Activated CD8-positive, alpha-beta T cell treated with anti-CD3 and anti-CD28 coated beads for 36 hours (primary cell): ENCODE measurements at places on chromosomes 7 and 10.

DNA sequence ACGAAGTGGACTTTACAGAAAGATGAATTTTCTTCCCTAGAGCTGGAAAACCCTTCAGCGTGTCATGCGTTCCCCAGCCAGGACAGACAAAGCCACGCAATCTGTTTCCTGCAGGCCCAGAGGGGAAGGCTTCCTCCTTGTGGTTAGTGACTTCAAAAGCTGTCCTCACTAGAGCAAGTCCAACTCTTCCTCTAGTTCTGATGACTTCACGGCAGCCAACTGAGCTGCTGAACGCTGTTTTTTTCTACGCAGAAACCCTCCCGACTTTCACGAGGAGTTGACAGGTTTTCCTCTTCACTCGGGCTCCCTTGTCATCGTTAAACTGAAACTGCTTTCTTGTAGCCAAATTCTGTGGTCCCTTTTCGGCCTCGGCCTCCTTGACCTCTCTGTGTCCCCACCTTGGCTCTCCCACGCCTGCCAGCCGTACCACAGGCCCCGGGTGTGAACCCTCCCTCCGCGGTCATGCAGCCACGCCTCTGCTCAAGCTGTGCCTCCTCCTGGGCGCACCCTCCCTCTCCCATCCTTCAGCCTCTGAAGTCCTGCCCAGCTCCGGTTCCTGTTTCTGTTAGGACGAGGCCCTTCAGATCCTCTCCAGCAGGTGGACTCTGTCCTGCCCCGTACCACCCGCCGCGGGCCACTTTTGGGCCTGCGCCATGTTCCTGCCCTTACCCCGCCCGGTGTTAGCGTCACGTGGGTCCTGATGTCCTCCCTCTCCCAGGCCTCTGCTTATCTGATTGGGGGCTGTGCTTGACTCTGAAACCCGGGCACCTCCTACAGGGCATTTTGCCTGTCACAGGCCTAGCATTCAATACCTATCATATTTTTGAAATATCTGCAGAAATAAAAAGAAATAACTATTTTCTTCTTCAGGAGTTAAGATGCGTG is 39.3 kb downstream of the CUX1 start:
- peak; percentile 92 for DNase-seq

- no peak for DNase-seq
Observed at GRCh38 chr7:85186083-85186520, 754 bp downstream of the SEMA3D start.

DNA sequence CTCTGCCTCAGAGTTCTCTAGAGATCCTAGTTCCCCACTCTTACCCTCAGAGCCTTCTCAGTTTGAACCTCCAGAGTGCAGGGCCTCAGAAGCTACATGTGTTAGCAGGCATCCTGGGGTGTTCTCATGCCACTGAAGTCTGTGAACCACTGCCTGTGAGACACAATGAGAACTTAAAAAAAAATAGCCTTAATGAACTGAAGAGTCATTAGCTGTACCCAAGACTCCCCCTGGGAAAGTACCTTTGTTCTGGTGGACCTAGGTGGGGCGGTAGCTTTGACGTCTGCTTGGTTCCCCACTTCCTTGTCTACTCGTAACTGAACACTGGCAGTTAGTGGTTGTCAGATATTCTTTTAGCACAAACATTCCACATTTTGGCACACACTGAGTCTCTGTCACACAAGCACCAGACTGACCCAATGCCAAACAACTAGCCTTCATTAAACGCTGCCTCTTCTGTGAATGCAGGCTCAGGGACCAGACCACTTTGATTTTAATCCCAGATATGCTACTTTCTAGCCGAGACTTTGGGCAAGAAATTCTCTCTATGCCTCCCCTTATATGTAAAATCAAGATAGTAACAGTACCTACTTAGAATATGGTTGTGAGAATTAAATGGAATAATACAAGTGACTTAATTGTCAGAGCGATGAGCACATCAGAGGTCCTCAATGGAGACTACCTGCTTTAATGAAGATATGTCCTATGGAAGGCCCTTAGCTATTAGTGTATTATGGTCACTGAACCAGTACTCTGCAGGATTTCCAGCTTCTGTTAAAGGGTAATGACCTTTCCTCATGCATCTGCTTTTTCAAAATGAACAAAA is 75.3 kb upstream of the CC2D2B start:
- peak; percentile 69 for DNase-seq

GRCh38 chr7:72465521-72465920 is 53.4 kb upstream of the CALN1 start:
- no peak for DNase-seq

DNA sequence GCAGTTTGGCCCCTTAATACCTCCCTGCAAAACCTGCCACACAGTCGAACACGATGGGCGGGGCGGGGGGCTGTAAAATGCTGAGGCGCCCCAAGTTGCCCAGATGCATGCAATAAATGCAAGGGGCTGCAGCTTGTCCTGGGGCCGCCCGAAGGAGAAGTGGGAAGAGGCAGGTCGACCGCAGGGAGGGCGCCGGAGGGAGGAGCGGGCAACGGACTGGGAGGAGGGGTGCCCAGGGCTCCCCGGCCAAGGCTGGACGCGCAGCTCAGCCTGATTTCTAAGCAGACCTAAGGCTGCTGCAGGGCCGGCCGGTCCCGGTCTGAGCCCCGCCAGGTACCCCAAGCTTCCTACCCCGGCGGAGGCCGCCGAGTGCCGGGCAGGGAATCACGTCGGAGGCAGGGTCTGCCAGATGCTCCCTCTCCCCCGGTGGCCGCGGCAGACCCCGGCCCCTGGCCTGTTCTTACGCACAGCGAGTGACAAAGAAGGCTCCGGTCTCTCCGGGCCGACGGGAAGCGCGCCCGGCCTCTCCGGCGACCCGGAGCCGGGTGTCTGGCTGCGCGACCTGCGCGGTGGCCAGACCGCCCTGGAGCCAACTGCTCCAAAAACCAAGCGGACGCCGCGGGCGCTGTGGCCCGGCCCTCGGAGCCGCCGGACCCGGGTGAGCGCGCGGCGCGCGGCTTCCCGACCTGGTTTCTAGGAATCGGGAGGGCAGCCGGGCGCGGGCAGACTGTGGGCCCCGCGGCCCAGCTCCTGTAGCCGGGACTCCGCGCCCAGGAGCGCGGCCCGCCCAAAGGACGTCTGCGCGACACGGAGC is 744 bp upstream of the EBF3 start:
- no peak for DNase-seq

- no peak for DNase-seq
Observed at GRCh38 chr7:40795607-40796006, 660.8 kb downstream of the SUGCT start.

GRCh38 chr10:15140698-15141097 is 27.8 kb downstream of the NMT2 start:
- no peak for DNase-seq

DNA sequence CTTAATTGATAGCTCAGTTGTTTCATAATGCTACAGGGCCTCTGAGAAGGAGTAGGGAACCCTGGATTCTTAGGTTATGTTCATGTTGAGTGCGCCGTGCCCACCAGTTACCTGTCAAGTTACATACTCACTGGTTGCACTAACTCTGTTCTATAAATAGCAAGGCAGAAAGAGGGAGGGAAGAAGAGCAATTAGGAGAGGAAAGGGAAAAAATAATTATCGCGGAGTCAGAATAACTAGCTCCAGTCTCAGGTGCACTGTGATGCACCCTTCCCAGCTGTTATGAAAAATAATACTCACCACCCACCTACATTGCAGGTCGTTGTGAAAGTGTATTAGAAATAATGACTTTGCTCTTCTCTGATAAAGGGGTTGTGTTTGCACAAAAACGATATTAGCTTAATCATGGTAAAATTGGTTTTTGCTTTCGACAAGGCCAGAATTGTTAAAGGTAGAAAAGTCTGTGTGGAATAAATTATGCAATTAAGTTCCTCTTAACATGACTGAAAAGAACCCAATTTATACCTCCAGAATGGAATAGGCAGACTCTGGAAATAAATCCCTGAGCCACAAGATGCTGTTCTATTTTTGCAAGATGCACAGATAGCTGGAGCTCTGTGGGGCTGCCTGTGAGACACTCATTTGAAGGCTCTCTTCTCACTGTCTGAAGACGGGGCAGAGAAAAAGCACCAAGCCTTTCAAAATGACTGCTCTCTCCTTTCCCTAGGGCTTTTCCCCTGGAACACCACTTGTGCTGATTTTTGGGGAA is 137.6 kb upstream of the PITRM1 start:
- no peak for DNase-seq

DNA sequence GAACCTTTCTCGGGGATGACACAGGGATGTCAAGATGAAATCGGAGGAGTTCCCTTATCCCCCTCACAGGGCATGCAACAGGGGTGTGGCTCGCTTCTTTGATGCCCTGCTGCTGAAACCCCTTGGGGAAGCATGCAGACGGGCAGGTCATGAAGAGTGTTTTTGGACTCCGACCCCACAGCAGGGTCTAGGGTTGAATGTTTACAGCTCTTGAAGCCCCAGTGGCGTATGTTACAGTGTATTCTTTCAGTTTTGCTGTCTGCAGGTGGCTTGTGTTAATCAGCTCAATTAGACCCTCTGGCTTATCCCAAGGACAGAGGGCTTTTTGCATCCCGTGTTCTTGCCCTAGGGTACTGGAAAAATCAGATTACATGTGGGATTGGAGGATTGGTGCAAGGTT is 446.5 kb downstream of the LRMDA start:
- no peak for DNase-seq

DNA sequence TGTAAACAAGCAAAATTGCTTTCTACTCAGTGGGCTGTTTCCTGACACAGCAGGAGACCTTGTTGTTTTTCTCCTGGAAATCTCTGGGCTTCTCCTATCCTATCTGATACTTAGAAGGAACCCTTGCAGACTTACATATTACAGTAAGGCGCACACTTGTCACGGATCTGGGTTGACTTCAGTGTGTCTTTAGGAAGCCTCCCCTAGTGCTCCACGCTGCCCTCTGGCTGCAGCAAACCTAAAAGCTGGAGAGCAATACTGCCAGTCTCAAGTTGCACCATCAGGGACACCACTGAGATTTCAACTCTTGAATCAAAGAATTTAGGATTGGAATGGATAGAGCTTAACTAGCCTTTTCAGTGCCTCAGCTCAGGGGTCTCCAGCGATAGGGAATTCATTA is 495.3 kb downstream of the LRMDA start:
- DNase-seq, result peak; percentile 8

DNA sequence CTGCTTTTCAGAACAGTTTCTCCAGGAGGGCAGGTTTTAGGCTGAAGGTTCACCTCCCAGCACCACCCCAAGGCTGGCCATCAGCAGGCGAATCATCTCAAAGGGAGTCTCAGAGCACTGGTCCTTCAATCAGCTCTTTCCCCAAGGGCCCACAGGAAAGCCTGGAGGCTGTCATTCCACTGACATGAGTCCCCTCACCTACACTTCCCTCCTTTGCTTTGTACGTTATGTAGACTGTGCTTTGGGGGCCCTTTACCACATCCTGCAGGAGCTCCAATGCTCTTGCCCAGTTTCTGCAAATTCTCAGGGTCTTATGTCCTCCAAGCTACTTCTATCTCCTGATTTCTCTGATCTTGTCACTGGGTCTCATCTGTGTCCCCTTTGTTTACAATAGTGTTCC is 15.4 kb downstream of the WDFY4 start:
- no peak for DNase-seq

- DNase-seq, result no peak
Observed at GRCh38 chr10:45452743-45453452, 78.9 kb downstream of the ALOX5 start.

DNA sequence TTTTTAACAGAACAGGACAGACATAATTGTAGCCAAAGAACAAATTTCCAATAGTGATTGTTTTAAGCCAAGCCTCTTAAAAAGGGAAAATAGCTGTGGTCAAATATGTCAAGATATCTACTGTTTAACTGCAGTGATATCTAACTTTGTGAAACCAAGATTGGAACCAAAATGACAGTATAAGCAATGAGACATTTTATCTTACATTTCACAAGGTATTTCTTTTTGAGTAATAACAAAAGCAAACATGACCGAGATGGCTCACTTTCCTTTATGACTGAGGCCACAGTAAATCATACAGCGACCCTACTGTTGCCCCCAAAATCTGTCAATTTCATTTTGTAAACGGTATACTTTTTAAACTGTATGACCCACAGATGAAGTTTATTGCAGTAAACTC is 215.8 kb downstream of the MLLT10 start:
- DNase-seq, result no peak

- DNase-seq, result no peak
Observed at GRCh38 chr7:105664816-105665525, 83.7 kb upstream of the EFCAB10 start.

- no peak for DNase-seq
Observed at GRCh38 chr7:116355424-116355765, 144.1 kb upstream of the CAV2 start.

DNA sequence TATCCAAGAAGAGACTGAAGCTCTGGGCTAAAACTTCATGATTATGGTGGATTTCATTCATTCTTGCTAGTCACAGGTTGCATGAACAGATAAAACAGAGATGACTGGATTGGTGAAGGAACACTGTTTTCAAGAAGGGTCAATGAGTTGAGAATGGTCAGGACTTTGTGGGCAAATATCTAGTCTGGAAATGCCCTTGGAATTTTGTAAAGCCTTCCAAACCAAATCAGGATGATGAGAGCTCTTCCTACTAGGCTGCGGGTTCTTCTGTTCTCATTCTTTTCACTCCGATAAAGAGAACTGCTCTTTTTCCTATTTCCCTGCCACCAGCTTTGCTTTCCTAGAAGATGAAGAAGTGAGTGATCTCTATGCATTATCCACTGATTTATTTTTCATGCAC is 171.4 kb downstream of the ARID5B start:
- no peak for DNase-seq

- no peak for DNase-seq
Observed at GRCh38 chr7:25361863-25362262, 133.6 kb upstream of the NPVF start.

GRCh38 chr7:107219563-107220244 is 50.9 kb downstream of the HBP1 start:
- DNase-seq, result no peak

GRCh38 chr10:21047096-21047495 is 150.0 kb upstream of the NEBL start:
- DNase-seq, result no peak

DNA sequence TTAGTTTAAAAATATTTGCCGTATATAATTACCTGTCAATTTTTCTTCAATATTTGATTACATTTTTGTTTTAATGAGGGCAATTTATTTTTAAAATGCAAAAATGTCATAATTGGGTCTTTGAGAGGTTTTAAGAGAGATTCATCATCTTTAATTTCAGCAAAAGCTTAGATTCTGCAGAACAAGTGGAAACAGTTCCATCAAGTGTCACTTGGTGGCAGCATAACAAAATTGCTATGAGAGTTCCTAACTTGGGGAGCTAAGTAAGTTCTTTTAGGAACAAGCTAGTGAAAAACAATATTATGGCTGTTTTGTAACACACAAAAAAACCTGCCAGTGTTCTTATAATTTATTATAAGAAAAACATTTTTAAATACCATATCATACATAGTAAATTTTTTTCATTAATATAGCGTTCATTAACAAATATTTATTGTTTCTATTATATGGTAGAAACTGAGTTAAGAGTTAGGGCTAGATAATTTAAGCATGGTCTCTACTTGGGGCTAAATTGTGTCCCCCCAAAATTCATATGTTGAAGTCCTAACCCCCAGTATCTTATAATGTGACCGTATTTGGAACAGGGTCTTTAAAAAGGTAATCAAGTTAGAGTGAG is 155.2 kb downstream of the MAGI2 start:
- DNase-seq, result peak; percentile 19

GRCh38 chr7:139923090-139923489 is 94.0 kb downstream of the TBXAS1 start:
- no peak for DNase-seq

GRCh38 chr10:71696628-71697326 is 22.8 kb downstream of the C10orf105 start:
- peak; percentile 83 for DNase-seq
